Thoracic aorta (tissue), 2 donors: ENCODE measurements at places on chromosomes 16 and 17. TPM values are rescaled to one million over a fixed set of nuclear protein-coding genes. Genes with fewer than 3 reads are reported as not detected.
A peak's percentile ranks its signal among the peaks of the same experiment; 100 is the strongest.

The EME2 gene
- 23.4 TPM for total RNA-seq

DNA sequence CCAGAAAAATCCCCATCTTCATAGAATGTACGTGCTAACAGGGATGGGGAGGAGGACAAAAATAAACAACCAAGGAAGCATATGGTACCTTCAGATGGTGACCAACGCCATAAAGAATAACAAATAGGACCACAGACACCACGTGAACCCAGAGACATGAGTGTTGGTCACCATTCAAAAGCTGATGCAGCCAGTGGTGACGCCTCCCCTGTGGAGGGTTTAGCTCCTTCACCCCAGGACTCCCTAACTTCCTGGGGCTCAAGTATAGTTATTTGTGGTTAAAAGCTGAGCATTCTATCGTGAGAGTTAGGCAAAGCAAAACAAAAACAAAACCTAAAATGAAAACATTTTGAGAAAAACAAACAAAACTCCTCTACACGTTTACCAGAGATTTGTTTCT, 184.7 kb downstream of the SOX9 start:
- no peak overlapping the region for H3K4me3 ChIP-seq
- H3K4me1 ChIP-seq, result no peaks in the 10 kb centered on the region
- no peak overlapping the region for H3K27ac ChIP-seq
- H3K36me3 ChIP-seq, result no peaks in the 10 kb centered on the region
- no peaks in the 10 kb centered on the region for H3K27me3 ChIP-seq

The GPR139 gene
- total RNA-seq, result not detected

DNA sequence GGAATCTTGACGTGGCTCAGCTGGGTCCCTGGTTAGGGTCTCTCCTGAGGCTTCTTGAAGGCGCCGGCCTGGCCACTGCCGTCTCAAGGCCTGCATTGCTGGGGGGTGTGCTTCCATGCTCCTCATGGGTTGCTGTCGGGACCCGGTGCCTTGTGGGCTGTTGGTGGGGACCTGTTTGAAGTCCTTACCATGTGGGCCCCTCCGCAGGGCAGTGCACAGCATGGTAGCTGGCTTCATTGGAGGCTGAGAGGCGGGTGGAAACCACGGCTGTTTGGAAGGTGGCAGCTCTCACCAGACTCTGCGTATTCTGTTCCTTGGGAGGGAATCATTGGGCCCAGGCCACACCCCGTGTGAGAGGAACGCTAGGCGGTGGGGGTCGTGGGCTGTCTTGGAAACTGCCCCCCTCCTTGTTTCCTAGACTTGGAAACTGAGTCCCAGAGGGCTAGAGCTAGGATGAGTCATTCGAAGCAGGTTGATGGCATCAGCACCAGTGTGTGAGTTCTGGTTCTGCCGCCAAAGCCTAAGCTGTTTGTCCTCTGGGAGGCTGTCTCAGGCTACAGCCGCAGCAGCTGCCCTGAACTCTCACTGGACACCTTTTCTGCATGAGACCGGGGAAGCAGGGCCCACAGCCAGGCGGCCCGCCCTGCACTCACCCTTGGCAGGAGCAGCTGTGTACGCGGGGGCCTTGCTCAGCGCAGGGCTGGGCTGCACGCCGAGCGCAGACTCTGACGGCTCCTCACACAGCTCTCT, 35.2 kb downstream of the ZNF750 start:
- DNase-seq, result no peak
- H3K27ac ChIP-seq, result no peak overlapping the region
- H3K4me3 ChIP-seq, result no peak overlapping the region
- H3K36me3 ChIP-seq, result peaks cover 9% of the 10 kb centered on the region
- no peaks in the 10 kb centered on the region for H3K27me3 ChIP-seq

DNA sequence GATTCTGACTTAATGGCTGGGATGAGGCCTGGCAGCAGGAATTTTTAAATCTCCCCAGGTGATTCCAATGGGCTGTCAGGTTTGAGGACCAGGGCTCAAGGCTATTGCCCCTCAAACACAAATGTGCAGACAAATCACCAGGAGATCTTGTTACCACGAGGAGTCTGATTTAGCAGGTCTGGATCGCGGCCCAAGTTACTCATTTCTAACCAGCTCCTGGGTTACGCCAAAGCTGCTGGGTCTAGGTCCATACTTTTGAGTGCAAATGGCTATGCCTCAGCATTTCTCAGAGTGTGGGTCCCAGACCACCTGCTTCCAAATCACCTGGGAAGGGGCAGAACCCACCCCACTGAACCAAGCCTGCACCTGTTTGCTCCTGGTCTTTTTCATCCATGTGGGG, 33.1 kb downstream of the CNGB1 start:
- H3K27me3 ChIP-seq, result no peaks in the 10 kb centered on the region
- H3K4me1 ChIP-seq, result no peaks in the 10 kb centered on the region
- H3K36me3 ChIP-seq, result no peaks in the 10 kb centered on the region
- no peak overlapping the region for H3K4me3 ChIP-seq

The PYDC1 gene
- not detected for total RNA-seq

The GUCY2D gene
- not detected for total RNA-seq

- H3K4me3 ChIP-seq, result no peak overlapping the region
- H3K27me3 ChIP-seq, result no peaks in the 10 kb centered on the region
- no peak overlapping the region for H3K27ac ChIP-seq
- H3K36me3 ChIP-seq, result no peaks in the 10 kb centered on the region
- peaks cover 3% of the 10 kb centered on the region for H3K4me1 ChIP-seq
Measured at GRCh38 chr17:351875-352420, 659 bp downstream of the RPH3AL start.

- H3K27ac ChIP-seq, result no peak overlapping the region
- H3K4me3 ChIP-seq, result no peak overlapping the region
- H3K36me3 ChIP-seq, result no peaks in the 10 kb centered on the region
- no peaks in the 10 kb centered on the region for H3K4me1 ChIP-seq
Measured at GRCh38 chr16:75758215-75758614, 31.9 kb upstream of the CPHXL start.

DNA sequence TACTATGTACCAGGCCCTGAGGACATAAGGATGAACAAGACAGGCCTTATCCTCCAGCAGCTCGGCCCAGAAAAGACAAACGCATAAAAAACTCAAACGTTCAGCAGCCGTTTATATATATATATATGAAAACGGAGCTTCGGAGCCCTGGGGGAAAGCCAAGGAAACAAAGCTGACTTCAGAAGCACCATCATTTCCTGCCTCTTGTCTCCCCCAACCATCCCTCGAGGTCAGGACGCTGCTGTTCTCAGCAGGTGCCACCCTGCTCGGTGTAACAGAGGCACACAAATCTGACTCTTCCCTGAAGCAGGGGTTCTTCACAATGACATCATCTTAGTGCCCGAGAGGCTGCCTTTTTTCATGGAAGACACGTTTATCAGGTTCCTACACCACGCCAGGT, 146.9 kb downstream of the ZNF423 start:
- no peaks in the 10 kb centered on the region for H3K36me3 ChIP-seq
- H3K4me3 ChIP-seq, result no peak overlapping the region
- H3K27ac ChIP-seq, result no peak overlapping the region
- no peaks in the 10 kb centered on the region for H3K27me3 ChIP-seq

The GALNS gene
- 24.8 TPM for total RNA-seq

DNA sequence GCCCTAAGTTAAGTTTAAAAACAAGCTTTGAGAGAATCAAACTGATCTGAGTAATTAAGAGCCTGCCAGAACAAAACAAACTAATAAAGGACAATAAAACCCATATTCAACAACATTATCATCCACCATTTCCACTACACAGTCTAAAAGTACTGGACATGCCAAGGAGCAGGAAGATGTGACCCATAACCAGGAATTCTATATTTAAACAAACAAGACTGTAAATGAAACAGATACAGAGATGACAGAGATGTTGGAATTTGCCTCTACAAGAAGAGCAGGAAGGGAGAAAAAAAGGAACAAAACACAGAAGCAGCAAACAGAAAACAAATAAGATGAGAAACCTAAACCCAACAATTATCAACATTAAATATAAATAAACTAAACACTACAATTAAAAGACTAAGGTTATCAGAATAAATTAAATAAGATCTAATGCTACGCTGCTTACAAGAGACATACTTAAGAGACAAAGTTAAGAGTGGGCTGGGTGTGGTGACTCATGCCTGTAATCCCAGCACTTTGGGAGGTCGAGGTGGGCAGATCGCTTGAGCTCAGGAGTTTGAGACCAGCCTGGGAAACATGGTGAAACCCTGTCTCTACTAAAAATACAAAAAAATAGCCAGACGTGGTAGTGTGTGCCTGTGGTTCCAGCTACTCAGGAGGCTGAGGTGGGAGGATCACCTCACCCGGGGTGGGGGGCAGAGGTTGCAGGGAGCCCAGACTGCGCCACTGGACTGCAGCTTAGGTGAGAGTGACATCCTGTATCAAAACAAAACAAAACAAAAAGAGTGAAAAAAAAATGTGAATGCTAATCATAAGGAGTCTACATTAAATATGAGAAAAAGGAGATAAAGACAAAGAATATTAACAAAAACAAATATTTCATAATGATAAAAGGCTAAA, 50.6 kb downstream of the CREBBP start:
- no peaks in the 10 kb centered on the region for H3K27me3 ChIP-seq
- H3K27ac ChIP-seq, result no peak overlapping the region
- H3K36me3 ChIP-seq, result no peaks in the 10 kb centered on the region
- H3K4me1 ChIP-seq, result peaks cover 8% of the 10 kb centered on the region
- DNase-seq, result no peak

The ACSM2B gene
- not detected for total RNA-seq

The BRCA1 gene
- total RNA-seq, result 21.1 TPM

GRCh38 chr16:82738699-82739098, 111.9 kb downstream of the CDH13 start:
- no peaks in the 10 kb centered on the region for H3K27me3 ChIP-seq
- peak overlapping the region; percentile 56 for H3K27ac ChIP-seq
- no peak overlapping the region for H3K4me3 ChIP-seq
- no peaks in the 10 kb centered on the region for H3K36me3 ChIP-seq

- no peaks in the 10 kb centered on the region for H3K4me1 ChIP-seq
- no peak overlapping the region for H3K4me3 ChIP-seq
- DNase-seq, result no peak
- H3K27me3 ChIP-seq, result no peaks in the 10 kb centered on the region
Measured at GRCh38 chr16:50526249-50526648, 21.9 kb upstream of the NKD1 start.

- no peak overlapping the region for H3K4me3 ChIP-seq
- peaks cover 32% of the 10 kb centered on the region for H3K36me3 ChIP-seq
- no peaks in the 10 kb centered on the region for H3K27me3 ChIP-seq
- H3K4me1 ChIP-seq, result no peaks in the 10 kb centered on the region
- DNase-seq, result no peak
Measured at GRCh38 chr17:47981462-47981861, 10.5 kb downstream of the CDK5RAP3 start.

DNA sequence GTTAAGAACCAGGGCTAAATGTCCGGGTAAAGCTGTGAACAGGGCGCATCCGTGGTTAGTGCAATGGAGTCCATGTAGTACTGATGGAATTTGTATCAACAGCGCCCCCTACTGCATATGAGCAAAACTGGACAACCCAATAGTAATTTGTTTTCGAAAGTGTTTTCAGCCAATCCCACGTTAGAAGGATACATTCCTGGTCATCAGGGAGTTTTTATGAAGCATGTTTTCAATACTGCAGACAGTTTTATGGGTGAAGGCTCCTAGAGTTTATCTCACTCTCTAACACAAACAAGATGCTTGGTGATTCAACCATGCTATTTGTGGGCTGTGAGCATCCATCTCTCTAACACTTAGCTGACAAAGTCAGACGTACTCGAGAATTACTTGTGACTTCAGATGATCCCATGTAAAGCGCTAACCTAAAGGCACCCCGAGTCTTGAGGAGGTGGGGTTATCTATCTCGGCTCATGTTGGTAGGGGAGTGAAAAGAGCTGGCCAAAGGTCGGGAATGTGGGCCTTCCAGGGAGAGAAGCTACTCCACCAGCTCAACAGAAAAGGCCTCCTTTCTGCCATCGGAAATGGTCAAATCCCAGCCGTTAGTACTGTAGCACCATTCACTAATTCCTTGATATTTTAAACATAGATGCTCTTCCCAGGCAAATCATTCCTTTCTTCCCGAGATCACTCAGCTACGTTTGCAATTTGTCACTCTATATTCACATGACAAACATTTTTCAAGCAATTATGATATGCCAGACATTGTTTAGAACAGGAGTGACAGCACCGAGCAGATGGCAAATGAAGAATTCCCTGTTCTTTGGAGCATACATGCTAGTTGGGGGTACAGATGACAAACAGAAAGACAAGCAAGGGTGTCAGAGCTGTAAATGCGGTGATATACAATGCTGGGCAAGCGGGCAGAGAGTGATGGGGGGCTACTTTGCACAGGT, 46.9 kb upstream of the HNF1B start:
- no peak overlapping the region for H3K4me3 ChIP-seq
- no peaks in the 10 kb centered on the region for H3K36me3 ChIP-seq
- no peak overlapping the region for H3K27ac ChIP-seq
- no peaks in the 10 kb centered on the region for H3K27me3 ChIP-seq
- no peaks in the 10 kb centered on the region for H3K4me1 ChIP-seq
- DNase-seq, result no peak

DNA sequence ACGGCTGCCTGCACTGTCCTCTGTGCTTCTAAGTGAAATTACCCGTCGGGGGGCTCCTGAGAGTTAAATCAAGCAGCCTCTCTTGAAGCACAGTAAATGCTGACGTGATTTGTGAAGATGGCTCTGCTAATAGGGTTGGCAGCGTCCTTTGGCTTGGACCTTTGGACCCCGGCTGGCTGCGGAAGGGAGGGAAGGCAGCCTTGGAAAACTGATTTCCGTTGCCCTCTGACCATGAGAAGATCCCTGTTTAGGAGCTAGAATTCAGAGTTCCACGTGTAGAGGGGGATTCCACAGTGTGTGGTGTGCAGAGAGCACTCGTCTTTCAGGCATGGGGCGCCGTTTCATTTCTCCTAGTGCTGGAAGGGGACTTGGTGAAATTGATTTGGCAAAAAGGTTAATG, 640.8 kb downstream of the WWOX start:
- no peak for DNase-seq
- H3K4me1 ChIP-seq, result peaks cover 8% of the 10 kb centered on the region
- no peak overlapping the region for H3K27ac ChIP-seq
- no peak overlapping the region for H3K4me3 ChIP-seq
- H3K27me3 ChIP-seq, result no peaks in the 10 kb centered on the region

DNA sequence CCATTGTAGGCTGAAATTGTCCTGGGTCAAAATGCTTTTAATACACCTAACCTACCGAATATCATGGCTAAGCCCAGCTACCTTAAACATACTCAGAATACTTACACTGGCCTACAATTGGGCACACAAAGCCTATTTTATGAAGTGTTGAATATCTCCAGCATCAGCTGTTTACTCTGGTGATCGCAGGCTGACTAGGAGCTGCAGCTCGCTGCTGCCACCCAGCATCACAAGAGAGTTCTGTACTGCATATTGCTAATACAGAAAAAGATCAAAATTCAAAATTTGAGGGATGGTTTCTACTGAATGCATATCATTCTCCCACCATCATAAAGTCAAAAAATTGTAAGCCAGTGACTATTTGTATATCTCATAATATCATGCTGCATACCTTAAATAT, 55.3 kb downstream of the ULK2 start:
- no peaks in the 10 kb centered on the region for H3K4me1 ChIP-seq
- no peaks in the 10 kb centered on the region for H3K27me3 ChIP-seq
- H3K36me3 ChIP-seq, result peaks cover 7% of the 10 kb centered on the region

- no peak overlapping the region for H3K27ac ChIP-seq
- H3K4me3 ChIP-seq, result no peak overlapping the region
- H3K27me3 ChIP-seq, result no peaks in the 10 kb centered on the region
- DNase-seq, result no peak
- no peaks in the 10 kb centered on the region for H3K4me1 ChIP-seq
Measured at GRCh38 chr17:66928949-66929348, 35.6 kb upstream of the CACNG4 start.
